ENCODE measurements at places on chromosomes 11 and 22.

DNA sequence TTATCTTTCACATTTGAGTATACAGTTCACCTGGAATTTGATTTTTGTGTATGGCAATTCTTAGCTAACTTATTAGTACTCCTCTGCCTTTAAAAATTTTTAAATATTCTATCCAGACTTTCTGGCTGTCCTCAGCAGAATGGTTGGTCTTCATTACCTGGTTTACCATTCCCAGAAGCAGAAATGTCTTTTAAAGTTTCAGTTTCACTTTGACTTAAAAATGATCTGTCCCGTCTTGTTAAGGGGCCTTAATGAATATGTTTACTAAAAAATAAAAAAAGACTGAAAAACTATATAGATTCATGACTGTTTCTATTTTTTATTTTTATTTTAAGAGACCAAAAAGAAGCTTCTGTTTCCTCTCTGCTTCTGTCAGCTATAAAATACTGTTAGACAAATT is 70.5 kb upstream of the TNRC6B start:
- H3K27me3 ChIP-seq = no peaks in the 10 kb centered on the region
- peak overlapping the region; percentile 76 for H3K4me3 ChIP-seq
- H3K4me1 ChIP-seq = peaks cover 47% of the 10 kb centered on the region

- H3K36me3 ChIP-seq = no peaks in the 10 kb centered on the region
- H3K27me3 ChIP-seq = peaks cover 4% of the 10 kb centered on the region
- no peak for DNase-seq
- H3K4me3 ChIP-seq = no peak overlapping the region
- H3K4me1 ChIP-seq = no peaks in the 10 kb centered on the region
These were observed 559.3 kb upstream of the B3GAT1 start for GRCh38 chr11:134971381-134971780.

GRCh38 chr22:23074451-23074850 is 4.1 kb downstream of the GNAZ start:
- no peaks in the 10 kb centered on the region for H3K36me3 ChIP-seq
- no peak overlapping the region for H3K4me3 ChIP-seq
- H3K27ac ChIP-seq = no peak overlapping the region
- DNase-seq = no peak
- H3K27me3 ChIP-seq = peaks cover 29% of the 10 kb centered on the region

GRCh38 chr22:28629420-28630176 is 50.0 kb downstream of the TTC28 start:
- no peaks in the 10 kb centered on the region for H3K4me1 ChIP-seq
- H3K4me3 ChIP-seq = no peak overlapping the region
- no peak for DNase-seq
- no peak overlapping the region for H3K27ac ChIP-seq
- H3K27me3 ChIP-seq = peaks cover 56% of the 10 kb centered on the region

GRCh38 chr11:133681901-133682300 is 149.6 kb upstream of the OPCML start:
- no peak for DNase-seq
- peaks cover 2% of the 10 kb centered on the region for H3K27me3 ChIP-seq
- H3K27ac ChIP-seq = no peak overlapping the region
- no peaks in the 10 kb centered on the region for H3K4me1 ChIP-seq
- H3K4me3 ChIP-seq = no peak overlapping the region

Data from activated T-helper 2 cell treated with anti-CD3 and anti-CD28 coated beads, Interferon-gamma antibody, Interleukin-2, Interleukin-4, amounts not matched to agents 10 μg/mL and 5 μg/mL and 100 μg/mL, durations not matched to agents 14 hours and 24 hours and 36 hours (primary cell).